Caki2 (cell line): ENCODE measurements at places on chromosomes 2 and 18. TPM values are rescaled to one million over a fixed set of nuclear protein-coding genes. Genes with fewer than 3 reads are reported as not detected.

DNA sequence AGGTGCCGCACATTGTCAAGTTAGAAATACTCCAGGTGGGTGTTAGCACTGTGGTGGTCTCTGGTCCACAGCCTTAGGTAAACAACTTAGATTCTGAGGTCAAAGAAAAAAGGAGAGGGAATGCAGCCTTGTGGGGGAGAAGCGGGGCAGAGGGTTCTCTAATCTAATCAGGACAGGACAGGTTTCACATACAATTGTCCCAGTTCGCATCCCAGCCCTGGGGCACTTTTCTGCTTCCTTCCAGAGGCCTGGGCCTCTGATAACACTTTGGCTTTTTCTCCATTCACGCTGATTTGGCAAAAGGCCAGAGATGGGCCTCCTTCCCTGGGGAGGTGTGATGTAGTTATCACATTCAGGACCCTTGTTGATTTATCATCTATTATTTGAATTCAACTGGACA, 32.5 kb downstream of the SLC1A4 start:
- DNase-seq, result no peak

- no peak for DNase-seq
These were observed 3.7 kb downstream of the MYO3B start for GRCh38 chr2:170181602-170182001.

DNA sequence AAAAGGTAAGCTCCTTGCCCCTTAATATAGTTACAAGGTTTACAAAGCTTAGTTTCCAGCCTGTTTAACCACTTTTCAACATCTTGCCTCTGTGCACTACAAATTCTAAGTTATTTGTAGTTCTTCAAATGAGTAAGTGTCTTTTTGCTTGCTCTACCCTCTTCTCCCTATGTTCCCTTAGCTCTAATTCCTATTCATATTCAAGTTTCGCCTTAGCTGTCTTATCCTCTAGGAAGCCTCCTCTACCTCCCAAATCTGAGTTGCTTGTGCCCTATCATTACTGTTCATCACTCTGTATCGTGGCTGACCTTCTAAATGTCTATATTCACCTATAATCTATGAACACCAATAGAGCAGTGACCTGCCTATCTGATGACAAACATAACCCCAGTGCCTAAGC, 25.3 kb downstream of the NRXN1 start:
- DNase-seq, result no peak

DNA sequence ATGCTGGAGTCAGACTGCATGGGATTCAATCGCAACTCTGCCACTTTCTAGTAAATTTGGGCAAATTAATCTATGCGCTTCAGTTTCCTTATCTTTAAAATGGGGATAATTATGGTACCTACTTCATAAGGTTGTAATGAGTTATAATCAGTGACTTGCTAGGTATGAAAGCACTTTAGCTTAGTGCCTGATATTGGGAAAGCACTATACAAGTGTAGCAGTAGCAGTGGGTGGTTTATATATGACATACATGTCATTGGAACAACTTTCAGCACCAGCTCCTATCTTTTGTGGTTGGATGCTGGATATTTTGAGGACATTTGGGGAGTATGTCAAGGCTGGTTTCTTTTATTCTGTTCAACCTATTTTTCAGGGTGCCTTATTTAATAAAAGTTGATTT, 277.7 kb downstream of the CAMKMT start:
- DNase-seq, result no peak

Gene CCDC142
- 10.7 and 15.0 TPM in 2 replicates for total RNA-seq

Gene ATOH8
- 7.5 and 12.9 TPM in 2 replicates for total RNA-seq

- no peak for DNase-seq
These were observed 1.1 kb downstream of the PREB start for GRCh38 chr2:27133195-27133875.
